ENCODE measurements at places on chromosomes 2 and 18. TPM values are rescaled to one million over a fixed set of nuclear protein-coding genes. Genes with fewer than 3 reads are reported as not detected.

GRCh38 chr2:71710367-71711132 is 257.2 kb downstream of the DYSF start:
- H3K4me1 ChIP-seq = no peaks in the 10 kb centered on the region
- H3K4me3 ChIP-seq = no peak overlapping the region
- H3K27ac ChIP-seq = no peak overlapping the region
- peaks cover 4% of the 10 kb centered on the region for H3K27me3 ChIP-seq

- H3K4me3 ChIP-seq = no peak overlapping the region
- no peak for DNase-seq
- H3K27ac ChIP-seq = no peak overlapping the region
- peaks cover 1% of the 10 kb centered on the region for H3K27me3 ChIP-seq
These were observed 409.5 kb upstream of the CWC22 start for GRCh38 chr2:180416627-180417026.

DNA sequence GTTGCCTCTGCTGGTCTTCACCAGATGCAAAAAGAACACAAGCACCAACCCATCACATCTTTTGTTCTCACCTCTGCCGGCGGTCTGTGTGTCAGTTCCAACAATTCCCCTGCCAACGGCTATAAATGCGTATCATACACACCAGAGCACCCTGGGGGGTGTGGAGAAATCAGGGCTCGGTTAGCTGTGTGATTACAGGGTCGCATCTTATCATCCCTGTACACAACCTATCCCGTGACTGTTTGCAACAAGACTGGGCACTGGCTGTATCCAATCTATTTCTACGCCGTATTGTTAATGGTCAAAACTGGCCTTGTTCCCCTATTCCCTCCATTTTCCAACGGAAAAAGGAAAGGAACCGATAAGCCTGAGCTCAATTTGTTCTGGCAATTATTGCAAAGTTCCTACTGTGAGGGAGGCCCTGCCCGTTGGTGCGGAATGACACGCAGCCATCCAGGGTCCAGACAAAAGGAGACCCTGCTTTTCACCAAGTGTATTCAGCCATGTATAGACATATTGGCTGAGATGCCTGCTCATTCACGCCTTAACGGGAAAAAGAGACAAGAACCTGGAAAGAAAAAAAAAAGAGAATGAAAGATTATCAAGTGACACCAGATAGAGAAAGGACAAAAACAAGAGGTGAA is 136.9 kb downstream of the CDH20 start:
- no peak overlapping the region for H3K27ac ChIP-seq
- H3K36me3 ChIP-seq = no peaks in the 10 kb centered on the region
- no peak overlapping the region for H3K4me3 ChIP-seq
- H3K27me3 ChIP-seq = peaks cover 5% of the 10 kb centered on the region
- peaks cover 2% of the 10 kb centered on the region for H3K4me1 ChIP-seq
- DNase-seq = no peak

DNA sequence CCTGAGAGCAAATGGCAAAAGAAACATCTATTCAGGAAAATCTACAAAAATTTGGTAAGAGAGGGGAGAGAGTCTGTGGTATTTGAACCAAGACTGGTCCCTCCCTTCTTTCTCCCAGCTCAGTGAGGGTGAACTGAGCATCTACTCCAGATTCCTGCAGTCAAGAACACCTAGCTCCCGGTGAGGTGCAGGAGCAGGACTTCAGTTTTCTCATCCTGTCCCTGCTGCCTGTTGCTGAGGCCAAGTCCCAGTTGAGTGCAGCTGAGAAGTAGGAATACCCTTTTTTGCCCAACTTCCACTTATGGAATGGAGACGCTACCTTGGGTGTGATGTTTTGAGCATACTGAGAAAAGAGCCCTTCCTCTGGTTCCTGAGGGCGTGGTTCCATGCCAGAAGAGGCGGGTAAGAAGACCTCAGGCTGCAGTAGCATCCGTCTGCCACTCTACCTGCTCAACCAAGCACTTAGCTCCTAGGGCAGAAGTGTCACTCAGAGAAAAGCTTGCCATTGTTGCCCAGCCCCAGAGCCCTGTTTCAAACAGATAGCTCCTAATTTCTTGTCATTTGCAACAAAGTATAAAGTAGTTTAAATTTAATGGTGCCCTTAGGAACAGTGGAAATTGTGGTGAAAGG is 112.9 kb downstream of the SOS1 start:
- no peak overlapping the region for H3K4me3 ChIP-seq
- H3K27me3 ChIP-seq = no peaks in the 10 kb centered on the region
- H3K4me1 ChIP-seq = no peaks in the 10 kb centered on the region

DNA sequence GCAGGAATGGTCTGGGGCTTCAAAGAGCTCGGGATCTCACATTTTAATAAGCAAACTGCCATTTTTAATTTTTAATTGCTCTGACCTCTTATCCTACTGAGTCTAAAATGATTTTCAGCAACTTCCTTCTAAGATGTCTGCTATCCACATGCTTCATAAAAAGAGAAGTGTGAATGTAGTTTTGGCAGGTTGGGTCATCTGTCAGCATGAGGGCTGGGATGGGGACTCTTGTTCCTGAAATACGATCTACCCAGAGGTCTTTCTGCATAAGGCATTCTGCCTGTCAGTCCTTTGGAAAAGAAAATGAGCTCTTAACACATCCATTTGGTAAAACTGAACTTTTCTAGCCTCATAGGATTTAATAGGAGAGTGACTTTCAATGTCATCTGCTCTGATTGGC is 252.8 kb upstream of the APCDD1 start:
- H3K36me3 ChIP-seq = no peaks in the 10 kb centered on the region
- H3K27ac ChIP-seq = no peak overlapping the region
- no peak for DNase-seq

GRCh38 chr2:234912437-234912836 is 39.4 kb upstream of the SH3BP4 start:
- H3K27ac ChIP-seq = no peak overlapping the region
- H3K4me3 ChIP-seq = no peak overlapping the region
- no peak for DNase-seq
- H3K4me1 ChIP-seq = peaks cover 8% of the 10 kb centered on the region

- no peak overlapping the region for H3K4me3 ChIP-seq
- no peaks in the 10 kb centered on the region for H3K4me1 ChIP-seq
- DNase-seq = no peak
- no peak overlapping the region for H3K27ac ChIP-seq
- no peaks in the 10 kb centered on the region for H3K27me3 ChIP-seq
- no peaks in the 10 kb centered on the region for H3K36me3 ChIP-seq
These were observed 239.3 kb downstream of the ERBB4 start for GRCh38 chr2:212299333-212299732.

- no peak overlapping the region for H3K27ac ChIP-seq
- H3K4me3 ChIP-seq = no peak overlapping the region
- peaks cover 2% of the 10 kb centered on the region for H3K27me3 ChIP-seq
- no peak for DNase-seq
These were observed 94.0 kb downstream of the PLA2R1 start for GRCh38 chr2:159968279-159968900.

DNA sequence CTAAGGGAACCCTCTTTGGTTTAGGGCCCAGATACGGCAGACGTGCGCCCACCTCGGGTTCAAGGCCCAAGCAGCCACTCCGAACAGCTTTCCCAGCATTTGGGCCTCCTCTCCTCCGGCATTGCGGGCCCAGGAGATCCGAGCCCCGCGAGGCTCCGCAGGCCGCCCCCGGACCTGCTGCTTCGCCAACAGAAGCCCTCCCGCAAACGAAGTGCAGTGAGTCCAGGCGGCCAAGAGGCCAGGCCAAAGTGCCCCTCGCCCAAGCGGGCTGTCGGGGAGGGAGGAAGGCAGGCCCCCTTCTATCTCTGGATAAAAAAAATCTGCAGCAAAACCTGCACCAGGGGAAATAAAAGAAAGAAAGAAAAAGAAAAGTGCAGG is 6.0 kb downstream of the EN1 start:
- peaks cover 59% of the 10 kb centered on the region for H3K27me3 ChIP-seq
- H3K4me1 ChIP-seq = peaks cover 25% of the 10 kb centered on the region

GRCh38 chr2:109372614-109373013 is 241.2 kb downstream of the SEPTIN10 start:
- no peaks in the 10 kb centered on the region for H3K4me1 ChIP-seq
- DNase-seq = no peak
- H3K36me3 ChIP-seq = no peaks in the 10 kb centered on the region
- H3K27me3 ChIP-seq = no peaks in the 10 kb centered on the region
- H3K4me3 ChIP-seq = no peak overlapping the region

DNA sequence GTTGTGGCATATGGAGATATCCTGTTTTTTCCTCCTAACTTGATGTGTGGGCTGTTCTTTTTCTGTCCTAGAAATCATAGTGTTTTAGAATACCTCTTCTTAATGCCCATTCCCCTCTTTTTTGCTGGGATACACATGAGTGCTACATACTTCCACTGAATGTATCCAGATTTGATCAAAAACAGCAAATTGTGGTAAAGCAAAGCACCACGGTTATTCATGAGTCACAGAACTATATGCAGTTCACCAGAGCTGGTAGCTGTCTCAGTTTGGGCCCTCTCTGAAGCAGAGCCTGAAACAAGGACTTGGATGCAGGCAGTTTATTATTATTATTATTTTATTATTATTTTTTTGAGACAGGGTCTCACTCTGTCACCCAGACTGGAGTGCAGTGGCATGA is 69.9 kb upstream of the CTLA4 start:
- no peak for DNase-seq
- no peaks in the 10 kb centered on the region for H3K4me1 ChIP-seq

DNA sequence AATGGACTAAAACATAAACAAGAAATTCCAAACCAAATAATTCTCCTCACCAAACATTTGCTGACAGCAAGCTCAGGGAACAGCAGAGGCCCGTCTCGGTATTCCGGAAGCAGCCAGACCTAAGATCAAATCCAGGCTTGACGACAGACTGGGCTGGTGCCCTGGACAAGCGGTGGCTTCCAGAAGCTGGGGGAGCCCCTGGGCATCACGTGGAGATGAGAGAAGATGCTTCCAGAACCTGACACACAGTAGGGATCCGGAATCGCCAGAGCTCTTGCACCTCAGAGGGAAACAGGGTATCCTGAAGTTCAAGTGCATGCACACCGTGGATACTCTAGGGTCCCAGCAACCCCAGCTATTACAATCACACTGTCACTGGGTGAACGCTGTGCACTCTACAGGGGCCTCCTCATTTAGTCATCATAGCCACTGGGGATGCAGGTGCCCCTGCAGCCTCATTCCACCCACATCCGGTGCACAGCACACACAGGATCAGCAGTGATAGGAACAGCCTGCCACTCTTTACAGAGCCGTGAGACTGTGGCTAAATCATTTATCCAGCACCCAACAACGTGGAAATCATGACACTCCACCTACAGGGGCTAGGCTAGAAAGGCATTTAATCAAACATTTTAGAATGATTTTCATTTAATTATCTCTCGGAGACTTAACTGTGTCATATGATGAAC is 102.6 kb downstream of the HDAC4 start:
- H3K36me3 ChIP-seq = no peaks in the 10 kb centered on the region
- H3K27me3 ChIP-seq = no peaks in the 10 kb centered on the region
- peak overlapping the region; percentile 73 for H3K4me3 ChIP-seq
- H3K4me1 ChIP-seq = peaks cover 52% of the 10 kb centered on the region
- H3K27ac ChIP-seq = peak overlapping the region; percentile 80
- peak; percentile 48 for DNase-seq

DNA sequence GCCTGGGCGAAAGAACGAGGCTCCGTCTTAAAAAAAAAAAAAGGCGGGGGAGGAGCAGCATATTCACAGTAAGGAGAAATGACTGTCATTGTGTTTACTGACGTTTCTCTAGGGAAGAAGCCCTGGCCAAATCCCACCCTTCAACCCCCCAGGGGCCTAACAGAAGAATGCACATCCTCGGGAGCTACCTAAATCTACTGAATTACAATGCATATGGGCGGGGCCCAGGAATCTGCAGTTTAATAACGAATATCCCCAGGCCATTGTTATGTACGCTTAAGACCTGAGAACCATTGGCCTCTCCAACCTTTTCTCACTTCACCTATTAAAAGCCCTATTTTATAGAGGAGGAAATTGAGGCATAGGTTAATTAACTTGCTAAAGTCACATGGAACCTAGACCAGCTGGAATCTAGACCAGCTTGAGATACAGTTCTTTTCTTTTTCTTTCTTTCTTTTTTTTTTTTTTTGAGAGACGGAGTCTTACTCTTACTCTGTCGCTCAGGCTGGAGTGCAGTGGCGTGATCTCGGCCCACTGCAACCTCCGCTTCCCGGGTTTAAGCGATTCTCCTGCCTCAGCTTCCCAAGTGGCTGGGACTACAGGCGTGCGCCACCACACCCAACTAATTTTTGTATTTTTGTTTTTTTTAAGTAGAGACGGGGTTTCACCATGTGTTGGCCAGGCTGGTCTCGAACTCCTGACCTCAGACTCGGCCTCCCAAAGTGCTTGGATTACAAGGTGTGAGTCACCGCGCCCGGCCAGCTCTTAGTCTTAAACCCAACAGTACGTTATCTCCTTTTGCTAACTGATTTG is 708 bp upstream of the RIF1 start:
- peak overlapping the region; percentile 95 for H3K27ac ChIP-seq
- no peaks in the 10 kb centered on the region for H3K27me3 ChIP-seq
- DNase-seq = no peak
- peak overlapping the region; percentile 95 for H3K4me3 ChIP-seq
- no peaks in the 10 kb centered on the region for H3K36me3 ChIP-seq

The TANC1 gene
- 0.41 TPM for polyA plus RNA-seq

The NEU2 gene
- polyA plus RNA-seq = not detected

The TOGARAM2 gene
- 9.5 TPM for polyA plus RNA-seq

Data from immature natural killer cell (primary cell).